ENCODE measurements at places on chromosomes 1 and 21.

DNA sequence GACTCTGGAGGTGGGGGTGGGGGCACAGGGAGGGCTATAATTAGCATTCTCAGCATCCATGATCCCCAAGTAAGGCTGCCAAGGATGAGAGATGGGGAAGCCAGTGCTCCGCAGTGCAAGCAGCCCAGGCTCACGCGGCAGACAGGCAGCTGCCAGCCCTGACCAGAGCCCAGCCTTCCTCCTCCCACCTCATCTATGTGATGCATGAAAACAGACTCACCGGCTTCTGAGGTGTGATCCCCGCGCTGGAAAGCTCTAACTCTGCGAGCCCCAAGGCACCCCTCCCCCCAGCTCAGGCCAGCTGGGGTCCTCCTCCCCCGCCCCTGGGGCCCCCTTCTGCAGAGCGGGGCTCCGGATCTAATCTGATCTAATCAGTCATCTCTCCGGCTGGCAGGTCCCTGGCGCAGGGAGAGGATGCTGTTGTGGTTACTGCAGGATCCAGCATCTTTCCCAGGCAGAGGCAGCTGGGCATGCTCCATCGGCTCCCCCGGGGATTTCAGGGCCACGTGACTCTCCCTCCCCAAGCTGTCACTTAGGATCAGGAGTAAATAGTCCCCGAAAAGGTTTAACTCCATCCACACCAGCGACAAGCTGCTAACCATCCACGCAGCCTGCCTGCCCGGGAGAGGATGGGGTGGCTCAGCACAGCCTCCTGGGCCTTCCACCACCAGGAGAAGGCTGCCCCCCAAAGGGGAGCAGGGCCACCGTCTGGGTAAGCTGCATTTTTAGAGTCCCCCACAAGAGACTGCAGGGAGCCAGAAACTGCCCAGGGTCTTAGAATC, at the start of gene PLEKHA6:
TSS of gene PLEKHA6 (minus strand) at position 456 of the 782 bp plus-strand sequence. CDS start 86,202 bp downstream, outside the sequence.
- no peak for DNase-seq

- DNase-seq = peak; percentile 71
Measured at GRCh38 chr1:94416901-94417727, 1.1 kb upstream of the ABCD3 start.

GRCh38 chr21:44803651-44804050, 2.0 kb upstream of the UBE2G2 start:
- no peak for DNase-seq

GRCh38 chr1:41573194-41573593, 88.7 kb upstream of the EDN2 start:
- DNase-seq = no peak

DNA sequence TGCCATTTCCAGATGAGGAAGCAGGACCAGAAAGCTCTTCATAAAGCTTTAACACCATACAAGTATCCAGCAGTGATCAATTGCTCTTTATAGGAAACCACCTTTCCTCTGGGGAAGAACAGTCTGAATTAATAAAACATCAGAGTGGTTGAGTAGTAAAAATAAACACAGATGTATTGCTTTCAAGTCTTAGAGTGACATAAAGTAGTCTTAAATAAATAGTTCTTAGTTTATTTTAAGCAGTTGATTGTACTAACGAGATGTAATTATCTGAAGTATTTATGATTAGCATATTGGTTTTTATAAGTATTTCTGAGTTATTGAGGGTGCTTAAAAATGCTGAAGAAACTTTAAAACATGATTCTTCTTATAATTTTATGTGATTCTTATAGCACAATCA, 67.0 kb downstream of the PRKAA2 start:
- DNase-seq = no peak

DNA sequence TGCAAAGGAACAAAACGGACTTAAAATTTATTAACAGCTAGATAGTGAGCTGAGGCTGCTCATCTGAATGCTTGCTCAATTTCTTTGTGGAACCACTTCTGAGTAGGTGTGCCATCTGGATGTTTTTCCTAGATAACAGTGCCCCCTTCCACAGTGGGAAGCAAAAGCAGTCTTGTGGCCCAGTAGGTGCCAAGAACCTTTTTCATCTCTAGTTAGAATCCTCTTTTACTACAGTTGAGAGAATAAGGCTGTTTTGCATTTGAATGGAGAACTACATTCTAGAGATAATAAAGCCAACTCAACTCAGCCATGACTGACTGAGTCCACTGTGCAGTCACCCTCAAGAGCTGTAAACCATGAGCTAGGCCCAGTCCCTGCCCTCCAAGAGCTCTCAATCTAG, 13.3 kb downstream of the F3 start:
- DNase-seq = peak; percentile 90

DNA sequence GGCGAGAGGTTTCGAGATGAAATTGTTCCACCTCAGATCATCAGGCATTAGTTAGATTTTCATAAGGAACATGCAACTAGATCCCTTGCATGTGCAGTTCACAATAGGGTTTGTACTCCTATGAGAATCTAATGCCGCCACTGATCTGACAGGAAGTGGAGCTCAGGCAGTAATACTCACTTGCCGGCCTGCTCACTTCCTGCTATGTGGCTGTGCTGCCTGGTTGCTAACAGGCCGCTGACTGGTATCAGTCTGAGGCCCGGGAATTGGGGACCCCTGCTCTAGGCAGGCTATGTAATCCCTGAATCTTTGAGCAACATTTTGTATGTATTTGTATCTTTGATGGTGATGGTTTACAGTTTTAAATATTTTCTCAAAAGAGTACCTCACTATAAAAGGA, 32.5 kb downstream of the XKR8 start:
- DNase-seq = no peak

All from bronchial epithelial cell (primary cell).